ENCODE measurements at places on chromosomes 1 and 21.
A peak's percentile ranks its signal among the peaks of the same experiment; 100 is the strongest.

GRCh38 chr1:35044431-35044830 lies 12.7 kb upstream of the ZMYM6 start:
- DNase-seq: no peak

- peak; percentile 66 for DNase-seq
These were observed at the start of gene PLEKHN1 for GRCh38 chr1:966135-966703. TSS of gene PLEKHN1 (plus strand) at chr1:966482. CDS start at chr1:966532, 50 bp downstream.

DNA sequence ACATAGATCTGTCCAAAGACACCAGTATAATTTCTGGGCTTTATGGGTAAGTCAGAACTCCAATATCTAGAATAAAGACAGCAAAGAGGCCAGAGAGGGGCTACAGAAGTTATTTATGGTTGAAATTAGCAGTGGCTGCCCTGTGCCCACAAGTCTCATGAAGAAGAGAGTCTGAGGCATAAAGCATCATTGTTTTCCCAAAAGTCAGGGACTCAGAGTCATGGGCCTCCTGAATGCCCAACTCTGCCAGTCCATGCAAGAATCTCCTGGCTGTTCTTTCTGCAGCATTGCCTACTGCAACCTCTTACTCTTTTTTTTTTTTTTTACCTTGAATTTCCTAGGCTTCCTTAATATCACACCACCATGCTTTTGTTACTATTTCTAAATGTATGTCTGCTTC lies 49.6 kb downstream of the PLPP3 start:
- DNase-seq: no peak

DNA sequence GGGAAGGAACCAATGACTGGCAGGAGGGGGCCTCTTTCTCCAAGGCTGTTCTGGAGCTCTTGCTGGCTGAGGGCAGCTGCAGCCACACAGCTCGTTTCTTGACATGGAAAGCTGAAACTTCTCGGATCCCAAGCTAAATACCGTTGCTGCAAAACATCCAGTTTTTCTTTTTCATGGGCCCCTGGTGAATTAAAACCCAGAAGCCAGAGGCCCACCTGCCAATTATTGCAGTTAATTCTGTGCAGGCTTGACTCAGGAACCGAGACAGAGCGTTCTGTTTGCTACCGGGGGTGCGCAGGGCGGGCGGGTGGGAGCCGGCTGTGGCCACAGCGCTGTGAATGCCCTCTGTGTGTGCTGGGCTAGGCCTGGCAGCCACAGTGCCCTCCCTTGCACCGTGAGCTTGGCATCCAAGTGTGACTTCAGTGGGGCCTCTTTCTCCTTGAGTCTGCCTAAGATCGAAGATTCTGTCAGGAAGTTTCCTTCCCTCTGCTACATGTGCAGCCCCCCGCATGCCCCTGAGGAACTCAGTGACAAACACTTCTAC lies 19.9 kb upstream of the KCNE2 start:
- DNase-seq: no peak

GRCh38 chr1:229047840-229048620 lies 222.9 kb upstream of the RAB4A start:
- DNase-seq: no peak

GRCh38 chr1:215600258-215600792 lies 33.2 kb downstream of the KCTD3 start:
- no peak for DNase-seq

DNA sequence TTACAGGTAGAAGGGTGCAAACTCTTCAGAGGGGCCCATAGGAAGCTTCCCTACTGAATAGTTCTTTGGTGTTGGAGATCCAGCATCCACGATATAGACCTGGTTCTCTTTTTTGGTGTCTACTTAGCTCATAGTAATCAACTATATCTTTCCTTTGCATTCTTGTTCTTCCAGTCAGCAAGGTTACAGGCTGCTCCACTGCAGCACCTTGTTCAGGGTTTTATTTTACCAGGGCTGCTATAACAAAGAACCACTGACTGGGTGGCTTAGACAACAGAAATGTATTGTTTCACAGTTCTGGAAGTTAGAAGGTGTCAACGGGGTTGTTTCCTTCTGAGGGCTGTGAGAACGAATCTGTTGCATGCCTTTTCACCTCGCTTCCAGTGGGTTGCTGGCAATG lies 136.3 kb downstream of the CLEC20A start:
- no peak for DNase-seq

DNA sequence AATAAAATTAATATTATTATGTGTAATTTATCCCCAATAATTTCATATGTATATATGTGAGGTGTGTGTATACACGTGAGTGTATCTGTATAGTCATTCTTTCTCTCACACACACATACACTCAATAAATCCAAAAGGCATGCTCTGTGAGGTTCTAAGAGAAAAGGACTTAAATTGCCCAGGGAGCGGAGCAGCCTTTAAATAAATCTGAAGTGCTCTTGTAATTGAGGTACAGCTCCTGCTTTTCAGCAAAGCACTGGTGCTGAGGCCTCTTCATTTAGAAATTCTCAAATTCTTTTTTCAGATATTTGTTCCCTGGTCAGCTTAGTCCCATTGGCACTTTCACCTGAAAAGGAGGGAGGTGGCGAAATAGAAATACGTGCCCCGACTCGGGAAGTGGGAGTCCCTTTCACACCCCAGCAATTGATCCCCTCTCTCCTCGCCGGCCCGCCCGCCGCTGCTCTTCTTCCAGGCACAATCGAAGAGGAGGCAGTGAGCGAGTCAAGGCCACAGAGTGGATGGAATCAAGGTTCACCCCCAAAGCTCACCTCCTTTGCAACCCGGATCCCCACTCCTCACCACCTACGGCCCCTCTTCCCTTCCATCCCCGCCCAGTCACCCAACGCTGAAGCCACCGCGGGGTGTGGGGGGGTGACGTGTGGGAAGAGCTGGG lies 944 bp downstream of the PLPPR5 start:
- DNase-seq: no peak

DNA sequence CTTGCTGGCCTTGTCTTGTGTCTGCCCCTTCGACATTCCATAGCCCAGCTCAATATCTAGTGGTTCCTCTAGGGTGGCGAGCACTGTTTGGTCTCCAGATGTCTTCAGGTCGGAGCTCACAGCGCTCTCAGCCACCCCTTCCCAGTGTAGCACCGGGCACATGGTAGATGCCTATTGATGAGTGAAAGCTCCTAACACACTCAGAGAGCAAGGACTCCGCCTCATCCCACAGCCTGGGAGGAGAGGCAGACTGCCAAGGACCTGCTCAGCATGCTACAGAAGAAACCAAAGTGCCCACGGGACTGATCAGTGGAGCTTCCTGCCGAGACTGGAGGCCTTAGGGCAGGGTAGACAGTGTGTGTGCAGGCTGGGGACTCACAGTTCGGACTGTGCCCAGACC lies 10.9 kb downstream of the PCSK9 start:
- no peak for DNase-seq

GRCh38 chr1:92483610-92484471 lies 2.9 kb downstream of the GFI1 start:
- peak; percentile 48 for DNase-seq

DNA sequence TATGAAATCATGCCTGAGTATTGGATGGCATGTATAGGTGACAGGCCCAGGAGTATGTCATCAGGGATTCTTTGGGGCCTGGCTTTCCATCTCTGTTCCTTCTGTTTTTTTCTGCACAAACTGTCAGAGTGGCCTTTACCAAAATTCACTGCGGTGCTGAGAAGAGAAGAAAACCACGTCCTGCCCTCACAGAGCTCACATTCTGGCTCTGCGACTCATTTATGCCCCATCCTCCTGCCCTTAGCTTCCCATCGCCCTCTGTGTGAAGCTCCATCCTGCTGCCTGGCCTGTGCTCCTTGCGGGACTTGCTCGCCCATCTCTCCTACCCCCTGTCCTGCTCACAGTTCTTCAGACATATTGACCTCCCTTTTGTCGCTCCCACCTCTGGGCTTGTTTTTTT lies 73.4 kb downstream of the HUNK start:
- DNase-seq: no peak

GRCh38 chr1:28956038-28956464 lies 41.7 kb downstream of the EPB41 start:
- DNase-seq: no peak

- DNase-seq: no peak
These were observed 103.1 kb downstream of the IER5 start for GRCh38 chr1:181191494-181192040.

DNA sequence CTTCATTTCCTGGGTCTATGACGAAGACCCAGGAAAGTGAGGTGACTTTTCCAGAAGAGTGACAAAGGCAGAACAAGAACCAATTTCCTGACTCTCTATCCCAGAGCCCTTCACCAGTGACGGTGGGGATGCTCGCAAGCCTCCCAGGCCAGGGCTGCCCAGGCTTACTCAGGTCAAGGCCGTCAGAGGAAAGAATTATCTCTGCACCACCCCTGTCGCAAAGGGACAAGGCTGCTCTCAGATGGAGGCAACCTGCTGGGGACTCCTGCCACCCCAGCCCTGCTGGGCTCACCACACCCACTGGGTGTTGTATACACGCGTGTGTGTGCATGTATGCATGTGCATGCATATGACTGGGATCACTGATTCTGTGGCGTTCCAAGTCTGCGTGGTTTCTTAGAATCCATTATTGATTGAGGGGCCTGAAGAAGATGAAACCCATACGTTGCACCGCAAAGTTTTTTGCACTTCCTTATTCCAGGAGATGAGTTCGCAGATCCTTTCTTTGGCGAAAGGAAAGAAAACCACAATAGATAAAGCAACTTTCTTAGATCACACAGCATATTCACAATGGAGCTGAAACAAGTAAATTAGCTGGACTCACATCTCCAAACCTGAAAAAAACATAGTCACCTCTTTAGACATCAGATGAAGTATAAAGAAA lies 255.8 kb downstream of the RHOU start:
- DNase-seq: peak; percentile 64

DNA sequence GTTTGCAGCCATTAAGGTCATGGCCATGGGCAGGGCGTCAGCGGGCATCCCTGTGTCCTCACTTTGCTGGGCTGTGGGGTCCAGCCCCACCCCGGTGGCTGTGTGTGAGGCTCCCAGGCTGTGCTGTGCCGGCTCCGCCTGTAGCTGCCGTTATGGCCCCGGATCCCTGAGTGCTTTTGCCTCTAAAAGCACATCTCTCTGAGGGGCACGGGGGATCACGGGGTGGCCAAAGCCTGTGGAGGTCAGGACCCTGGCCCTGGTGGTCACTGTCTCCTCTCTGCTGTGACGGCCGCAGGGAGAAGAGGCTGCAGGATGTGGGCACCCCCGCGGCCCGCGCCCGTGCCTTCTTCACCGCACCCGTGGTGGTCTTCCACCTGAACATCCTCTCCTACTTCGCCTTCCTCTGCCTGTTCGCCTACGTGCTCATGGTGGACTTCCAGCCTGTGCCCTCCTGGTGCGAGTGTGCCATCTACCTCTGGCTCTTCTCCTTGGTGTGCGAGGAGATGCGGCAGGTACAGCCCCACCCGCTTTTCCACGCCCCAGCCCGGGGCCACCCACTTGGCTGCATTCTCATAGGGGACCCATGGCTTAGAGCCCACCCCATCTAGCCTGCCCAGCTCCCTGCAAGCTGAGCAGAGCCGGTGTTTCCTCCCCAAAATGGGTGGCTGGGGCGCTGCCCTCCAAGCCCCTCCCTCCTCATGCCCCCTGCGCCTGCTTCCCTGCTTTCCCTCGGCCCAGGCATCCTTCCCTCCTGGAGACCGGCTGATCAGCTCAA lies 48.2 kb downstream of the TRPM2 start:
- no peak for DNase-seq

- peak; percentile 89 for DNase-seq
These were observed 61.4 kb upstream of the HMCN1 start for GRCh38 chr1:185672719-185673360.

GRCh38 chr1:186806477-186806876 lies 22.3 kb upstream of the PLA2G4A start:
- DNase-seq: no peak

GRCh38 chr1:200846398-200846797 lies 26.4 kb upstream of the GPR25 start:
- DNase-seq: no peak

DNA sequence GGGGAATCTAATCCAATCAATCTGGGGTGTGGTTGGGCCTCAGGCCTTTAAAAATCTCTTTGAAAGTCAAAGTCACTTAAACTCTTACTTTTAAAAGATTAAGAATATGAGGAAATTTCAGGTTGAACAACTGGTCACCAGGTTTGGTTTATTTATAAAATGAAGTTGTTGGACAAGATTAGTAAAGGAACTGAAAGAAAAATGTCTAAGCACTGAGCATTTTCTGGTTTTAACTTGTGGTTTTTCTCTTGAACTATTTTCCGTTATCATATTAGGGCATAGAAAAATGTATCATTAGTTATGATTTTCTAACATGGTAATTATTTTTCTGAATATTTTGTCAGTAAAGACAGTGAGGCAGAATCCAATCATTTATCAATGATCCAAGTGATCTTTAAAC lies 49.6 kb downstream of the RGS2 start:
- DNase-seq: no peak

- DNase-seq: peak; percentile 91
These were observed 4.5 kb downstream of the HDGF start for GRCh38 chr1:156746728-156747631.

GRCh38 chr1:84107955-84108354 lies 36.1 kb upstream of the PRKACB start:
- no peak for DNase-seq

DNA sequence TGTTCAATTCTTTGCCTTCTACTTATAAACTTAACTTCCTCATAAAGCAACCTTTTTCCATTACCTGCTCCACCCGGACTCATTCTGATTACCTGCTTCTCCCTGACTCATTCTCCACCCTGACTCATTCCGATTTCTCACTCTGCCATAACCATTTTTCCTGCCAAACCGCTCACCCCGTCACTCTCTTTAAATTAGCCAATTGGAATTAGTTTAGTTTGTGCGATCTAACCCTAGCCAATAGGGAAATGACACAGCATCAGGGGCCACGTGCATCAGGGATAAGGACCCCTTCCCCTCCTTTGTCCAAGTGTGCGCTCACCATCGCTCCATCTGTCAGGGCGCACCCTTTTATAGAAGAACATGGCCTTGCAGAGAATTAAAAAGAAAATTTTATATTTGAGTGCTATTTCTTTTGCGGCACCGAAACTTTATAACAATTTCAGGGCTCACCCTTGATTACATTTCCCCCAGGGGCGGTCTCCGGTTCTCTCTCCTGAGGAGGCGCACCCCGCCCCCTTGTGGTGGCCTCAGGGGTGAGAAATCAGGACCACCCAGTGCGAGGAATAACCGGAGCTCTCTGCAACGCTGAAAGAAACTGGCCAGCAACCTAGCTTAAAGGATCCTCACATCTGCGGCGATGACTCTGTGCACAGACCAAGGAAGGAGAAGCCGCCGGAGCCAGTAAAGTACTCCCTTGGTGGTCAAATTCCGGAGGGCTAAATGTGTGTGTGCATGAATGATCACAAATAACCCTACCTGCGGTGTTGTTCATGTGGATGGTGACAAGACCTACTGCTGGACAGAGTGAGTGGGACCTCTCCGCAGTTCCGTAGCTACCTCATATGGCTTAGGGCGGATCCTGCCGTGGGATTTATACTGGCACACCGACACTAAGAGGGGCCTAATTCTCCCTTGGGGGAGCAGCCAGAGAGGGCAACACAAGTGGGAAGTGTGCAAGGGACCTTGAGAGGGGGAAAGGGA lies 30.3 kb upstream of the CBR3 start:
- peak; percentile 28 for DNase-seq
